ENCODE measurements at places on chromosomes 3 and 15.

DNA sequence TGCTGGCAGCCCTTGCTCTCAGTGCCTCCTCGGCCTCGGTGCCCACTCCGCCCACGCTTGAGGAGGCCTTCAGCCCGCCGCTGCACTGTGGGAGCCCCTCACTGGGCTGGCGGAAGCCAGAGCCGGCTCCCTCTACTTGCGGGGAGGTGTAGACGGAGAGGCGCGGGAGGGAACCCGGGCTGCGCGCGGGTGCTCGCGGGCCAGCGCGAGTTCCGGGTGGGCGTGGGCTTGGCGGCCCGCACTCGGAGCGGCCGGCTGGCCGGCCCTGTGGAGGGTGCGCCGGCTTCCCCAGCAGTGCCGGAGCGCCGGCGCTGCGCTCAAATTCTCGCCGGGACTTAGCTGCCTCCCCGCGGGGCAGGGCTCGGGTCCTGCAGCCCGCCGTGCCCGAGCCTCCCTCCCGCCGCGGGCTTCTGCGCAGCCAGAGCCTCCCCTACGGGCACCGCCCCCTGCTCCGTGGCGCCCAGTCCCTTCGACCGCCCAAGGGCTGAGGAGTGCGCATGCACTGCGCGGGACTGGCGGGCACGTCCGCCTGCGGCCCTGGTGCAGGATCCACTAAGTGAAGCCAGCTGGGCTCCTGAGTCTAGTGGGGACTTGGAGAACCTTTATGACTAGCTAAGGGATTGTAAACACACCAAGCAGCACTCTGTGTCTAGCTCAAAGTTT, 231.5 kb downstream of the EFHB start:
- DNase-seq, result no peak

- DNase-seq, result no peak
Measured at GRCh38 chr3:176969506-176969905, 227.8 kb downstream of the TBL1XR1 start.

GRCh38 chr3:66302288-66302687, 81.5 kb downstream of the SLC25A26 start:
- DNase-seq, result no peak

DNA sequence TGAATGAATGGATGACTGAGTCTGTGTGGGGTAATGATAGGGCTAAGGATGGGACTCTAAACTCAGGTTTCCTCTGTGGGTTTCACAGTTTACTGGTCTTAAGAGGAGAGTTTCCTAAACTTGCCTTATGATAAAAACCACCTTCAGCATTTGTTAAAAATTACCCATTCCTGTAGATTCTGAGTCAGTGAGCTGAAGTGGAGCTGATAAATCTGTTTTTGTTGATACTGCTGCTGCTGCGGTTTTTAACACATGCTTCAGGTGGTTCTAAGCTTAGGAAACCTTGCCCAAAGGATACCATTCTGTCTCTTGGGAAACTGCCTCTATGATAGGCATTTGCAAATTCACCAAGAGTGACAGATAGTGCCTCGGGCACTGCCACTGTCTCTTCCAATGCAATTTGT, 52.6 kb downstream of the MECOM start:
- no peak for DNase-seq
